ENCODE measurements at places on chromosomes 2 and 18.

- no peak for DNase-seq
Observed at GRCh38 chr2:24925815-24926214, 5.8 kb upstream of the ADCY3 start.

DNA sequence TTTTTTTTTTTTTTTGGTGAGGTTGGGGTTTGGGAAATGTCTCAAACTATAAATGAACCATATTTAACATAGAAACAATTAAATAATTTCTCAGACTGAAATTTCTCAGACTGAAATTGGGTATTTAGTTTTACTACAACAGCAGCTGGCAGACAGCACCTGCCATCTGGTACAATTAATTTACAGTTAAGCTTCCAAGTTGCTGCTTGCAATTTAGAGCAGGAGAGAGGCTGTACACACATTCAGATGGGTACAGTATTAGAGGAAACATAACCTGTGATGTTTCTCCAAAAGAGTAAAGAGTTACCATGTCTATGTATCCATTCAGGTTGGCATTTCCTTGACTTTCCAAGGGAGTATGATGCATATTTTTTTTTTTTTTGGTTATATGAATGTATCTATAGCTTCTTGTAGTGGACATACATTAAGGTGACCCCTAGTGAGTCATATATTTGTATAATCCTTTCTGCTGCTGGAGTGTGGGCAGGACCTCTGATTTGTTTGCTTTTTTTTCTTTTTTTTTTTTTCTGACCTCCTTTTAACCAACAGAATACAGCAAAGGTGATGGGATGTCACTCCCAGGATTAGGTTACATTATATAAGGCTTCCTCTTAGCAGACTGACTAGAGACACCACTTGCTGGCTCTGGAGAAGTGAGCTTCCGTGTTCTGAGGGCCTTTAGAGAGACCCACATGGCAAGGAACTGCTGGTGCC is 201.7 kb downstream of the PTH2R start:
- DNase-seq = no peak

DNA sequence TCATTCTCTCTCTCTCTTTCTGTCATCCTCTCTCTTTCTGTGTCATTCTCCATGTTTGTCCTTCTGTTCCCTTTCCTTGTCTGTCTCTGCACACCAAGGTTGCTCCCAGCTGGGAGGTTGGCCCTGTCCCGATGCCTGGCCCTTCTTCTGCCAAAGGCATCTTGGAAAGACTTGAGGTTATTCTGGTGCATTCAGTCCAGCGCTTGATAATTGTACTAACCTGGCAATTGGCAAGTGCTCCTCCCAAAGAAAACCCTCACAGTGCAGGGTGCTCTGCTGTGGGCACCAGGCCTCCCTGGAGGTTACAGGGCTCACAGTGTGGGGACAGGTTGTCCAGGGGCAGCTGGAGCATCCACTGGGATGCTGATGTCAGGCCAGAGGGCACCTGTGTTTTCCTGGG is 95.4 kb downstream of the GLI2 start:
- no peak for DNase-seq

- DNase-seq = no peak
Observed at GRCh38 chr2:71779774-71780105, 326.4 kb downstream of the DYSF start.

DNA sequence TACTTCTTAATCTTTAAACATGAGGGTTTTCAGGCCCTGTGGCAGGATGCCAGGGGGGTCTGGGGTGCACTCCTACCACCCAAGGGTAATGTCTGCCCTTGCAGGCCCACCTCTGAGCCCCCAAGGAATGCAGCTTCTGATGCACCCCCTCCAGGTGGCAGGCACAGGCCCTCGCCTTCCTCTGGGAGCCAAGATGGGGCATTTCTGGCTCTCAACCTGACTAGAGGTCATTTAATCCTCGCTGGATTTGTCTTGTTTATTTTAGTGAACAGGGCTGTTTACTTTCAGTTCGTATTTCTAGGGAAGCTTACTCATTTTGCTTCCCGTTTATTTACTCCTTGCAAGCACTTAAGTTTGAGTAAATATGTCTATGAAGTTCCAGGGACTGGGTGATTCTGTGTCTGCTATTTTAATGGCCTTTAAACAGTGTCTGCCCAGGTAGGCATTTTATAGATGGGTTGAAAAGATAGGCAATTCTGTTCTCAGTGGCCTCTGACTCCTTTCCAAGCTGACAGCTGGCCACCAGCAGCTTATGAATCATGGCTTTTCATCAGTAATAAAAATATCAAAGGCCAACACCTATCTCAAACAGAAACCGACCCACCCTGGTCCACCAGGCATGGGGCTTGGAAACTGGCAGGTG is 11.1 kb upstream of the DNPEP start:
- DNase-seq = no peak

DNA sequence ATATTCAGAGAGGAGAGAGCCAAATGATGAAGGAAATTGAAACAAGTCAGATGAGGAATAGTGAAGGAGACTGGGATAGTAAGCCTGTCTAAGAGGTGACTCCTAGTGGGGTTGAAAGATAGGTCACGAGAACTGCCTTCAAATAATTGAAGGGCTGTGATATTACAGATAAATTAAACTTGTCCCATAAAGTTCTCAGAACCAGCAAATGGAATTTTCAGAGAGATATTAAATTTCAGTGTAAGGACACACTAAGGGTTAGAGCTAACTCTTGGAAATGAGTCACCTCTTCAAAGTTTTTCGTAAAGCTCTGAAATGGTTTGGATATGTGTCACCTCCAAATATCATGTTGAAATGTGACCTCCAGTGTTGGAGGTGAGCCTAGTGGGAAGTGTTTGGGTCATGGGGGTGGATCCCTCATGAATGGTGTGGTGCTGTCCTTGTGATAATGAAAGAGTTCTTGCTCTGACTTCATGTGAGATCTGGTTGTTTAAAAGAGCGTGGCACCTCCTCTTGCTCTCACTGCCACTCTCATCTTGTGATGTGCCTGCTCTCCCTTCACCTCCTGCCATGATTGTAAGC is 87.3 kb downstream of the BABAM2 start:
- no peak for DNase-seq

- no peak for DNase-seq
Observed at GRCh38 chr2:232667989-232668583, 29.0 kb upstream of the GIGYF2 start.

- DNase-seq = no peak
Observed at GRCh38 chr2:197037863-197038398, 111.4 kb upstream of the PGAP1 start.

DNA sequence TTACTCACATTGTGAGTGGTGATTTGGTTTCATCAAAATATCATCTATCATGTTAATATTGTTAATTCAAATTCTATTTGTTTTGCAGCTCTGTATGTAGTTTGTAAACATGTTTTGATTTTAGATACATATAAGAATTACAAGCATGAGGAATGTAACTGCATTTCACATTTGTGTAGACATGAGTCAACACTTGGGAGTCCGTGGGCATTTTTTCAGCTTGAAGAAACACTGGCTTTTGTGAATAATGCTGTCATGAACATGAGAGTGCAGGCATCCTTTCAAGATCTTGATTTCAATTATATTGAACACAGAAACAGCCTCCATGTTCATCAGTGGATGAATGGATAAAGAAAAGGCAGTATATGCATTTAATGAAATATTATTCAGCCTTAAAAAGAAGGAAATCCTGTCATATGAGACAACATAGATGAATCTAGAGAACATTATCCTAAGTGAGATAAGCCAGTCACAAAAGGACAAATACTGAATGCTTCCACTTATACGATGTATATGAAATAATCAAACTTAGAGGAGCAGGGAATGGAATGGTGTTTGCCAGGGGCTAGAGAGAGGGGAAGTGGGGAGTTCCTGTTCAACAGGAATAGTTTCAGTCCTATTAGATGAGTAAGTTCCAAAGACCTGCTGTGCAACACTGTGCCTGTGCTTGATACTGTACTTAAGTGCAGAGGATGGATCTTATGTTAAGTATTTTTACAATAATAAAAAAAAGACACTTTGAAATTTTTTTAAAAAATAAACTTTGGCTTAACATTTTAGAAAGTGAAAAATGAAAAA is 194.9 kb downstream of the LRATD1 start:
- no peak for DNase-seq

DNA sequence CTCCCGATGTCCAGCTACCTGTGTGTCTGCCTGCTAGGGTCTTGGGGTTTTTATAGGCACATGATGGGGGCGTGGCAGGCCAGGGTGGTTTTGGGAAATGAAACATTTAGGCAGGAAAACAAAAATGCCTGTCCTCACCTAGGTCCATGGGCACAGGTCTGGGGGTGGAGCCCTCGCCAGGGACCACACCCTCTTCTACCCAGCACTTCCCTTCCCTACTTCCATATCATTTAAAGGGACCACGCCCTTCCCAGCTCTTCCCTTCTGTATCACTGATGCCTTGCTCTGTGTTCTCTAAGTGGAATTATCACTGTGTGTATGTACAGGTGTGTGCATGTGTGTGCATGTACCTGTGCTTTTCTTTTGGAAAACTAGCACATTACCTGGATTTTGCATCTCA is 6.3 kb downstream of the UGT1A1 start:
- DNase-seq = no peak

DNA sequence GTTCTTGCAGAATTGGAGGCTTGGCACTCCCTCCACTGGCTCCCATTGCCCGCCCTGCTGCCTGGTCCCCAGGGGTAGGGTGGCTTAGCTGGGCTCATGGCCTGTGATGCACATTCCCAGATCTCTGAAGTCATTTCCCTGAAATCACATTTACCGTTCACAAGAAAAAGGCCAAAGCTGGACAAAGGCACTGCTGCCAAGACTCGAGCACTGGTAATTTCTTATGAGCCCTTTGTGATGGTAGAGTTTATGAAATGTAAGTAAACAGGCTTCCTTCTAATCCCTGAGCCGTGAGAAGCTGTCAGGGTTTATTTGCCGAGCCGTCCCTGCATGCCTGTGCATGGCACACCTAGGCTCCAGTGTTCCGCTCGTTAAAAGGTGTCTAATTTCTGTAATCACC is 247.2 kb upstream of the EPAS1 start:
- no peak for DNase-seq

- no peak for DNase-seq
Observed at GRCh38 chr2:26706616-26707473, 14.3 kb downstream of the KCNK3 start.

- no peak for DNase-seq
Observed at GRCh38 chr18:21242141-21242779, at the start of gene GREB1L. Gene GREB1L (plus strand): TSS chr18:21242232. CDS start chr18:21383519, 141,287 bp downstream.

DNA sequence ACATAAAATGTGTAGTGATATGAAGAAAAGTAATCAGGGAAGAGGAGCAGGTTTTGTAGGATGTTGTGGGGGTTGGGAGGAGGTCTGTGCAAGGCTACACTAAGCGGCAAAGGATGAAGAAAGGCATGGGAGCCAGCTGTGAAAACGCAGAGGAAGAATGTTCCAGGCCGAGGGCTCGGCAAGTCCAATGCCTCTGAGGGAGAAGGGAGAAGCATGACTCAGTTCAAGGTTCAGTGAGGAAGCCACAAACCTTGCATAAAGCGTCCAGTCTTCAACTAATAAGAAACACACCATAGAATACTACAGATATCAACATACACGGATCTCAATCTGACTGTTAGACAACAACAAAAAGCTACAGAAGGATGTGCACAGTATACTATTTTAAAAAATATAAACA is 16.2 kb downstream of the EPB41L3 start:
- no peak for DNase-seq

GRCh38 chr2:20635113-20635510 is 15.8 kb downstream of the HS1BP3 start:
- no peak for DNase-seq

DNA sequence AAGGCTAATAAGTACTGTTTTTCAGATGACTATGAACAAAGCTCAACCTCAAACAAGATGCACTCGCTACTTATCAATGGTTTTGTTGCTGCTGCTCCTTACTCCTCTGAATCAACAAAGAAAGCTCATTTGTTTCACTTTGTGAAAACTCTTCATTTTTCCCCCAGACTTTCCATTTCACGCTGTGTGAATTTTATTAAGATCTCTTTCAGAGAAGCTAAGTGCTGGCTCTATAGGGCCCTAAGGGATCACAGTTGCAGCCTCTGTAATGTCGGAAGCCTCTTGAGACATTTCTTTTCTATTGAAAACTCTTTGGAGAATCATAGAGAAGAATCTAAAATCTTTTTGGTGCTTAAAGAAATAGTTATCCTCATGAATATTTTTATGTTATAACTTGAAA is 209.8 kb downstream of the CD226 start:
- no peak for DNase-seq

GRCh38 chr2:70161069-70161534 is 29.7 kb downstream of the C2orf42 start:
- peak; percentile 45 for DNase-seq

DNA sequence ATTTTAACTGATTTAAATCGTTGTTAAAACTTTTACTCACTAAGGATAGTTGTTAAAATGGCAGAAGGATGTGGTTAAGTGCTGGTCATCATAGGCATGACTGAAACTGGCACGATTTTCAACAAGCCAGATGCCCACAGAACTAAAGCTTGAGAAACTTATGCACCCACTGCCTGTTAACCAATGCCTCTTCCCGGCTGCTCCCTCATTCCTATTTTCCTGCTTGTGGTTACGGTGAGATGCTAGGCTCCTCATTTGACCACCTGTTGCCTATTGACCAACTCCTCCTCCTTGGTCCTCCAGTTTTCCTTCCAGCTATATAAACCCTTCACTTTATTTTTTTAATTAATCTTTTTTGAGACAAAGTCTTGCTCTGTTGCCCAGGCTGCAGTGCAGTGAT is 238.7 kb downstream of the TFCP2L1 start:
- no peak for DNase-seq

- no peak for DNase-seq
Observed at GRCh38 chr2:118122594-118123281, 34.5 kb downstream of the INSIG2 start.

DNA sequence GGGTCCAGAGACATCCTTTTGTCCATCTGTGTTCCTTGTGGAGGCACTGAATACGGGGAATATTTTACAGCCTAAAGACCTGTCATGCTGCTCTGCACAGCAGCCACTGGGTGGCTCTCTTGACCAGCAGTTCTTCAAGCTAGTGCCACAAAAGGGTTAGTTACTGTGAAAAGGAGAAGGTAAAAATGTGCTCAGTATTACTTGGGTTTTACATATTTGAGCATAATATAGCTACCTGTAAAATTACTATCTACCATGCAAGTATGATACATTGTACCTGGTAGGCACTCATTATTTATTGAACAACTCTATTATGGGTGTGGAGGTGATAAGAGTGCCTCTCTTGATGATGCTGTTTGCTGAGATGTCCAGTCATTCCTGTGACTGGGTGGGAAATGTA is 23.6 kb downstream of the FZD5 start:
- peak; percentile 31 for DNase-seq

GRCh38 chr18:76985951-76986236 is 146.7 kb downstream of the MBP start:
- no peak for DNase-seq
